Heart right ventricle (tissue), 16 donors: ENCODE measurements at places on chromosomes 11 and 22. TPM values are rescaled to one million over a fixed set of nuclear protein-coding genes. Genes with fewer than 3 reads are reported as not detected.

MUC2 gene
- polyA plus RNA-seq = not detected

C11orf97 gene
- polyA plus RNA-seq = not detected

OR51B4 gene
- polyA plus RNA-seq = not detected

LMO2 gene
- 14.0 TPM for polyA plus RNA-seq

OR4A16 gene
- polyA plus RNA-seq = not detected

LINC01488 gene
- polyA plus RNA-seq = 0.59 TPM
